ENCODE measurements at places on chromosomes 5 and 9.

GRCh38 chr5:31273161-31273560 lies 79.7 kb downstream of the CDH6 start:
- DNase-seq, result no peak

DNA sequence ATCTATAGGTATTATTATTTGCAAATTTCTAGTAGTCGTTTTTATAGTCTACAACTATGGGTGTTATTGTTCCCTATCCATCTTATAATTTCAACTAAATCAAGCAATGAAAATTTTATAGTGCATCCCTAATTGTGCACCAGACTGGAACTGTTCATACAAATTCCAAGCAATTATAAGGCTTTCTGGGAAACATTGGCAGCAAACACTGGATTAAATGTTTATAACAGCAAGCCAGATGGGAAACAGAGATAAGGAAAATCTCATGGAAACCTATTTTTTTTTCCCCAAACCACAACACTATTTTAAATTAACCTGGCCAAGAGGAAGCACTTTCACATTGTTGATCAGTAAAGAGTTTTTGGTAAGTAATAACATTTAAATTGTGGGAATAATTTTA lies 524.3 kb downstream of the RASEF start:
- DNase-seq, result no peak

DNA sequence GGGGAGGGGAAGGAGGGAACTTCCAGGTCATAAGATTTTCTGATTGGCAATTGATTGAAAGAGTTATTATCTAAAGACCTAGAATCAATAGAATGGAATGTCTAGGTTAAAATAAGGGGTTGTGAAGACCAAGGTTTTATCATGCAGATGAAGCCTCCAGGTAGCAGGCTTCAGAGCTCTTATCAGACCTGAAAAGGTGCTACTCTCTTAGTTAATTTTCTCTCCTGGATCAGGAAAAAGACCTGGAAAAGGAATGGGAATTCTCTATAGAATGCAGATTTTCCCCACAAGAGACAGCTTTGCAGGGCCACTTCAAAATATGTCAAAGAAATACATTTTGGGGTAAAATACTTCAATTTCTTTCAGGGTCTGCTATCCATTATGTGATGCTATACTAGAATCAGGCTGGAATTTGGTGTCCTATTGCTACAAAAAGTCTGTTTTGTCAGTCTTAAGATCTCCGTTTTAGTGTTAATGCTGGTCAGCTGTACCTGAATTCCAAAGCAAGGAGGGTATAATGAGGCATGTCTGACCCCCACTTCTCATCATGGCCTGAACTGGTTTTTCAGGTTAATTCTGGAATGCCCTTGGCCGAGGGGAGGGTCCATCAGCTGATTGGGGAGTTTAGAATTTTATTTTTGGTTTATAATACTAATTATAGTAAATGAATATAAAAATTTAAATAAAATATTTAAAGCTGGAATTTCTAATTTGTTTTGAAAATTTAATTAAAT lies 16.6 kb upstream of the STOM start:
- DNase-seq, result no peak

- DNase-seq, result no peak
These were observed 194.8 kb upstream of the SLC30A5 start for GRCh38 chr5:68898951-68899471.

Data from CD8-positive, alpha-beta memory T cell (primary cell).